ENCODE measurements at places on chromosomes 16 and 17.

GRCh38 chr17:41734139-41734948, at the start of gene HAP1:
HAP1 (minus strand) TSS chr17:41734643; CDS start chr17:41734634, 9 bp downstream.
- DNase-seq = no peak

DNA sequence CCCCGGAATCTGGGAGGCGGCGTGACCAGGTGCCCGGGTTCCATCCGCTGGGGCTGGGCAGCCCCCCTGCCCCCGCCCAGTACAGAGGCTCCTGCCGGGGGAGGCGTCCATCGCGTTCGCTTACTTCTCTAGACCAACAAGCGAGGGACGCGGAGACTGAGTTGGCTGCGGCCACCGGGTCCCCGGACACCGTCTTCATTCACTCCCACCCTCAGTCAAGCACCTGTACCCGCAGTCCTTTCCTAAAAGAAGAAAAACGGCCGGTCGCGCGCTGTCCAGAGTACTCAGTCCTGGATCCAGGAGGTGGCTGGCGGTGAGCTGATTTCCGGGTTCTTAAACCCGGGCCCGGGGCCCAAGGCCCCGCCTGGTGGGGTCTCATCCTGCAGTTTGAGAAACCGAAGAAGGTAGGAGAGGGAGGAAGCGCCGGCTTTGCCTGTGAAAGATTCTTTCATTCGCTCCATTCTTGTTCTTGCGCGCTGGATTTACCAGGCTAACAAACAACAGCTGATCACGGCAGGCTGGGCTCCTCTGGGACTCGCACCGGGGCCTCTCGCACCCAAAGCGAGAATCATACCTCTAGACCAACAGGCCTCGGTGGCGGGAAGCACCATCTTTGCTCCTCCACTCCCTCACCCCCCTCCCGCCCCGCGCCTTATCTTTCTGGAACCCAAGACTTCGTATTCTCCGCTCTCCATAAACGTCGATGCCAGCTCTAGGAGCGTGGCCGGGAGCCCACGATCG, 17.4 kb upstream of the OR1F1 start:
- no peak for DNase-seq

DNA sequence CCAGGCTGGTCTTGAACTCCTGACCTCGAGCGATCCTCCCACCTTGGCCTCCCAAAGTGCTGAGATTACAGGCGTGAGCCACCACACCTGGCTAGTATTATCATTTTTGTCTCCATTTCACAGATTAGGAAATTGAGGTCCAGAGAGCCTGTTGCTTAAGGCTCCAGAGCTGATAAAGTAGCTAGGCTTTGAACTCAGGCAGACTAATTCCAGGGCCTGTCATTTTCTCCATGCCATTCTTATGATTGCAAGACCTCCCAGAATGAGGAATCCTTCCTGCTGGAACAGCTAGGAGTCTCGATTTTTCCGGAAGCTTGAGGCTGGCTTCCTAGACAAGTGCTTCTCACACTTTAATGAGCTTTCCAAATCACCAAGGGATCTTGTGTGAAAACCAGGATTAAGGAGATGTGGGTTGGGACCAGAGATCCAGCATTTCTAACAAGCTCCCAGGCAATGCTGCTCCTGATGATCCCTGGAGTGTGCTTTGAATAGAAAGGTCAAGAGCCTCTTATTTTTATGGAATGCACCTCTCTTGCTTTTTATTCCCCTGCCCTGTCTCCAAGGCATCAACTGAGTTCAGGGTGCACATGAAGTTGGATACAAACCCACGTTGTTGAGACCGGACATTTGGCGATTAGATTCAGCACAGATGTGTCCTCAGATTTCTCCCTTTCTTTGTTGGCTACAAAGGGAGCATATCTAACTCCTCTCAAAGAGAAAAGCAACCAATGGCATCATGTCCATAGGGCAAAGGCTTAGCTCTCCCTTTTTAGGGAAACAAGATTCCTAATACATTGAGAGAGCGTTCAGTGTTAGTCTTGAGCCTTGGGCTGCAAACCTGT, 40.3 kb upstream of the FAM20A start:
- DNase-seq = no peak

- DNase-seq = no peak
Observed at GRCh38 chr17:80339118-80339517, 75.8 kb upstream of the ENDOV start.

DNA sequence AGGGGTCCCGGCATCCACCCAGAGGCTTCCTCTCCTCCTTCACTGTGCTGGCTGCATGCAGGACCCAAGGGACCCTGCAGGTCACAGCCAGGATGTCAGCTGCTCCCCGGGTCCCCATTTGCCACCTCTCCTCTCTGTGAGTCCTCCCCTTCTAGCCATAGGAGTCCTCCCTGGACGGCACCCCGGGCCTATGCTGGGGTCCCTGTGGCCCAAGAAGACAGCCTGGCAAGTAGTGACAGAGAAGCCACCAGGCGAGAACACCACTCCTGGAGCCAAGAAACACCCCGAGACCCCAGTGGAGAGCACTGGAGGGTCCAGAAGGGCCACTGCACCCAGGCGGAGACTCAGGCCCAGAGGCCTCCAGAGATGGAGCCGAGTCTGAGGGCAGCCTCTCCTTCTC, 44.1 kb downstream of the LMF1 start:
- DNase-seq = no peak

GRCh38 chr16:63925221-63925620, 1196.6 kb downstream of the CDH11 start:
- DNase-seq = no peak

GRCh38 chr17:16460796-16461605, 31.0 kb downstream of the LRRC75A start:
- no peak for DNase-seq

All from T-helper 9 cell (primary cell).